ENCODE measurements at places on chromosomes 16 and 17.

DNA sequence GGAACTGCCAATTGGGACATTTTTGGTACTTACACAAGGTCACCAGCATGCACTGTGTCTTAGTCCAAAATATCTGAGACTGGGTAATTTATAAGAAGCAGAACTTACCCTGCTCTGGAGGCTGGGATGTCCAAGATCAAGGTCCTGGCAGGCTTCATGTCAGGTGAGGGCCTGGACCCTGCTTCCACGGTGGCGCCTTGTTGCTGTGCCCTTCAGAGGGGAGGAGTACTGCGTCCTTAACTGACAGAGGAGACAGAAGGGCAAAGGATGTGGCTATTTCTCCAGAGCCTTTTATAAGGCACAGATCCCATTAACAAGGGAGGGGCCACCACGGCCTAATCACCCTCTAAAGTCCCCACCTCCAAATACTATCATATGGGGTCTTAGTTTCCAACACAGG, 178.9 kb downstream of the C16orf95 start:
- DNase-seq = no peak

DNA sequence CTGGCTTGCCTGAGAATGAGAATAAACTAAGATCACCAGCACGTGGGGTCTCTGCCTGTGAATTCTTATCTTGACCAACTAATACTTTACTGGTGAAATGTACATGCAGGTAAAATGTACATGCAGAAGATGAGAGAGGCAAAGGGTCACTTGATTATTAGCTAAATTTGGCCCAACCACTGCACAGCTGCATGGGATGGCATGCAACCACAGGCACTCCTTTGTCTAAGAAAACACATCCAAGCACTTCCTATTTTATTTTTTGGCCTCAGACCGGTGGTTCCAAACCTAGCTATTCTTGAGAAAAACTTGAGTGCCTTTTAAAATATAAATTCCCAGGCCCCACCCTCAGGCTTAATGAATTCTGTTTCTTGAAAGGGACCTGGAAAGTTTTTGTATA, 77.9 kb downstream of the SYCE1L start:
- no peak for DNase-seq

DNA sequence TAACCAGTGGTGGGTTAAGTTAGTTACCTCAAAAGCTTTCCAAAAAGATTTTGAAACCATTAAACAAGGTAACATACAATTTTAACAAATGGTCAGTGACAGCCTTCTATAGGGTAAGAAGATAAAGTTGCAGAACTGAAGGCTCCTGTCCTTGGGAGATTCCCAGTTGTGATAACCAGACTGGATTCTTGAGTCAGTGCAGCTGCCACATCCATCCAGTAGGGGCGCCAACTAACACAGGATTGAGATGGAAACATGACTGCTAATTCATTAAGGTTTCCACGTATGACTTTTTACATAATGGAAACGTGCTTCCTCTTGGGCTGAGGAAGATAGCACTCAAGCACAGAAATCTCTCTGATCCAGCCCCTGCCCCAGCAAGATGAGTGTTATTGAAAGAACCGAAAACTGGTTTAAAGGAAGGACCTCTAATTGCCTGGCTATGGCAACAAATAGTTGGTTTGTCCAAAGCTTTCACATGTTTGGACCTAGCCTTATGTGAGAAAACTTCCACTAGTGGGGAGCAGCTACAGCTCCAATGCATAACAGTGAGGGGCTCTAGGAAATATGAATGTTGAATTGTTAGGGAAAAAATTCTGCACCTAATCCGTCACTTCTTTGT, 269.8 kb upstream of the MYOCD start:
- no peak for DNase-seq

GRCh38 chr17:82623707-82624106, 24.5 kb downstream of the WDR45B start:
- no peak for DNase-seq

GRCh38 chr17:12046786-12047185, 26.1 kb downstream of the MAP2K4 start:
- no peak for DNase-seq

GRCh38 chr17:77245162-77245926, 104.6 kb downstream of the SEC14L1 start:
- DNase-seq = no peak

DNA sequence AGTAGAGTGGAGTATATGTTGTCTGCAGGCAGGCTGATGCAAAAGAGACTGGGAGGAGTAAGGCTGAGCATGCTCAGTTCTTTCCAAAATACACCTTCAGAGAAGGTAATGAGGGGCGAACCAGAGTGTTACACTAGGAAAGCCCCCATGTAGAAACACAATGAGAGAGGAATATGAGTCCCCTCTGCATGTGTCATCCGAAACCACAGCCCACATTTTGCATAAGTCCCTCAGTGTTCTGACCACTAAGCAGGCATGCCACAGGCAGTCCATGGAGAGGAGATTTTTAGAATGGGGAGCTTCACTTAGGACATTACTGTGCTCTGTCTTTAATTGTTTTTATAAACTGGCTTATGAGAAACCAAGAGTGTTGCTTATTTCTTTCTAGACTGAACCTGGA, 32.0 kb downstream of the SLC6A2 start:
- no peak for DNase-seq

DNA sequence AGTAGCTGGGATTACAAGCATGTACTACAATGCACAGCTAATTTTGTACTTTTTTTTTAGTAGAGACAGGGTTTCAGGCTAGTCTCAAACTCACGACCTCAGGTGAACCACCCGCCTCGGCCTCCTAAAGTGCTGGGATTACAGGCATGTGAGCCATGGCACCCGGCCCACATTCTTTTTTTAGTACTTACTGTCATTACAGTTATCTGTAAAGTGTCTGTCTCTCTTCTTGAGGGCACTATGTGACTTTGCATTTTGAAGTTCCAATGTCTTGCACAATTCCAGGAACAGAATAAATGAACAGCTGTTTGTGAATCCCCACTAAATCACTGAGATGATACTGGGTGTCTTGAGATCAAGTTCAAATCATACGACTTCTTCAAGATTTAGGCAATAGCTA, 1540.3 kb downstream of the CDH11 start:
- DNase-seq = no peak

- DNase-seq = no peak
Measured at GRCh38 chr17:8231701-8232100, 16.2 kb downstream of the CTC1 start.

GRCh38 chr17:19753661-19754463, 5.8 kb upstream of the ALDH3A1 start:
- DNase-seq = no peak

GRCh38 chr17:39305978-39306377, 80.2 kb upstream of the STAC2 start:
- no peak for DNase-seq

- DNase-seq = no peak
Measured at GRCh38 chr16:3480901-3481695, 14.2 kb downstream of the C16orf90 start.

DNA sequence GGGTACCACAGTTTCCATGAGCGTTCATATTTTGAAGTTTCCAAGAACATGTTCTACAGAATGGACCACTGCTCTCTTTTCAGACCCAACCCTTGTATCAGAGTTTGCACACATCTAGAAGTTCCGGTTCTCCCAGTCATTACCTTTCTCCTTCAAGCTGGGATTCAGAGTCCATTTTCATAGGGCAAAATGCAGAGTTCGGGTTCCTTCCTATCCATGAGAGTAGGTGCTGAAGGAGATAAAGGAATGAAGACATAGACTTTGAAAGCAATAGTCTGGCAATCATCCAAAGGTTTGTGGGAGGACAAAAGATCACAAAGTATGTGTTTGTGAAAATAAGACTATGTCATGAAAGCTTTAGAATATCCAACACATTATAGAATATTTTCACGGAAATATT, 699.6 kb downstream of the MAF start:
- no peak for DNase-seq

GRCh38 chr17:2967515-2967914, 95.9 kb downstream of the OR1D5 start:
- no peak for DNase-seq

DNA sequence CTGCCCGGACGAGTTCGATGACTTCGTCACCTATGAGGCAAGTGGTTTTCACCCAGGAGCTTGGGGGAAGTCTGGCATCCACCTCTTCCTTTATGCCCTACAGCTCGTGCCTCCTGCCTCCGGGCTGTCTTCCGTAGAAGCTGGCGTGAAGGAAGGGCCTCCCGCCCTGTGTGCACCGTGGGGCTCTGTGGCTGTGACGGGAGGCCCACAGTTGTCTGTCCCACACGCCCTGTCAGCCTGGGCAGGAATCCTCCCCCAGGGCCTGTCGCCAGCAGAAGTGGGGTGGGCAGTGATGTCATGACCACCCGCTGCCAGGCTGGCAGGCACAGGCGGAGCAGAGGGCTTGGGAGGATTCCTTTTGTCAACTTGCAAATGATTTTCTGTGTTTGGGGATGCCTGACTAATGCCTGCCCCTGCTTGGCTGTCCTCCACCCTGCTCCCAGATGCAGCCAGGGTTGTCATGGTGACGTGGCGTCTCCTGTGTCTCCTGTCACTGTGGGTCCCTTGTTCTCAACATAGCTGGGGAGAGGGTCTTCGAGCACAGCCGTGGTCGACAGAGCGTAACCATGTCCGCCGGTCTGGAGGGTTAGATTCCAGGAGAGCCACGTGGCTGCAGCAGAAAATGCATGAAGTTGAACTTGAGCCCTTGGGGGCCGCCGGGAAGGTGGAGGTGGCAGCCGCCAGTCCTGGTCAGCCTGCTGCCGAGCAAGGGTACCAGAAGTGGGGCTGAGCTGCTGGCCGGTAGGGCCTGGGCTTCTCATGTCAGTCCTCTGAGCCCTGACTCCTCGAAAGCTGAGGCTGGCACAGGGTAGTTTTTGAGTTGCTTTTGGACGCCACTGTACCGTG, 46.1 kb downstream of the RAB11FIP3 start:
- no peak for DNase-seq

DNA sequence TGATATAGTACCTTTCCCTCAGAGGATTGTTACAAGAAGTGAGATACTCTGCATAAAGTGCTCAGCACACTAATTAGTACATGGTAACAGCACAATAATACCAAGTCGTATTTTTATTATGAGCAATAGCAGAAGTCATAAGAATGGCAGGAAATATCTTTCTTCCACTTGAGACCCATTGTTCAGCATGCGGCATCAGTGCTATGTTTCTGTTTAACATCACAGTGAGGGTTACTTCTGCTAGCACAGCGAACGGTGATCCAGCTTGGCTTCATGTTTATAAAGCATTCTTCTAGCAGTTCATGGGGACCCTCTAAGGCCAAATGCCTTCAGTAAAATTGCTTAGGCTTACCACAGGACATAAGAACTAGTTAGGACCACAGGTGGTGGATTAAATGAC, 83.1 kb downstream of the MYO1D start:
- DNase-seq = no peak

DNA sequence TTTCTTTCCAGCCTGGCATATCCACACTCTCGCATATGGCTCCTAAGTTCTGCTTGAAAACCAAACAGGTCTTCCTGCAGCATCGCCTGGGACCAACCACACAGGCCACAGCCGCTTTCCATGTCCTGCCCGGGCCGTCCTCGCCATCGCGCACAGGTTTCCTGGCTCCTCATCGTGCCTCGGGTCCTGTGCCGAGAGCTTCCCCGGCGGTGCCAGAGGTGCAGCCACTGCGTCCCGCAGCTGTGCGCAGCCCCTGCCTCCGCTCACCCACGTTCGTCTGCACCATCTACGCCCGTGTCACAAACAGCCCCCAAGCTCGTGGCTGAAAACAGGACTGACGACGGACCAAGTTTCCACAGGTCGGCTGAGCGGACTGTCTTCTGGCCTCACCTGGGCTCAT, 6.3 kb upstream of the ZFPM1 start:
- DNase-seq = no peak

GRCh38 chr16:4409081-4409932, 7.1 kb downstream of the CORO7 start:
- no peak for DNase-seq

GRCh38 chr17:64297467-64298088, 34.5 kb upstream of the TEX2 start:
- DNase-seq = no peak

GRCh38 chr17:47640076-47640475, 9.6 kb upstream of the KPNB1 start:
- DNase-seq = no peak

GRCh38 chr17:21530311-21530710, 154.2 kb downstream of the KCNJ12 start:
- DNase-seq = no peak

GRCh38 chr17:49848739-49849138, 870 bp upstream of the TAC4 start:
- DNase-seq = no peak

- DNase-seq = no peak
Measured at GRCh38 chr17:29158488-29159275, 21.5 kb downstream of the MYO18A start.

GRCh38 chr17:78238823-78239488, 7.5 kb downstream of the TMEM235 start:
- DNase-seq = no peak

DNA sequence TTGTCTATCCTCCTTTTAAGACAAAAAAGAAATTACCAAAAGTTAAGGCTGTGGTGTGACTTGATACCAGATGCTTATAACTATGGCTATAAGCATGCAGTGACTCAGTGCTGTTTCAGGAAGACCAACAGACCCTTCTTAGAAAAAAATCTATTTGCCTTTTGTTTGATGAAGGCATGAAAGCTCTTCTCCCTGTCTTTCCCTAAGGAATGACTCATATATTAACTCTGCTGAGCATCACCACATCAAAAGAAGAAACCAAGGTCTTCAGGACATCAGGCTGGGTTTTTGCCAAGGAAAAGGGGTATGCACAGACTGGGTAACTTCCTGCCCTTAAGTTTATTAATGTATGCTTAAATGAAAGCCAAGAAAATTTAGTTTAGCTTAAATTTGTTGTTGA, 47.1 kb downstream of the VMP1 start:
- peak; percentile 41 for DNase-seq

GRCh38 chr17:70938336-70938735, 769.0 kb downstream of the KCNJ2 start:
- no peak for DNase-seq

- no peak for DNase-seq
Measured at GRCh38 chr17:3890878-3891219, 2.0 kb downstream of the CAMKK1 start.

GRCh38 chr17:43532581-43532980, 13.6 kb downstream of the ETV4 start:
- DNase-seq = no peak

DNA sequence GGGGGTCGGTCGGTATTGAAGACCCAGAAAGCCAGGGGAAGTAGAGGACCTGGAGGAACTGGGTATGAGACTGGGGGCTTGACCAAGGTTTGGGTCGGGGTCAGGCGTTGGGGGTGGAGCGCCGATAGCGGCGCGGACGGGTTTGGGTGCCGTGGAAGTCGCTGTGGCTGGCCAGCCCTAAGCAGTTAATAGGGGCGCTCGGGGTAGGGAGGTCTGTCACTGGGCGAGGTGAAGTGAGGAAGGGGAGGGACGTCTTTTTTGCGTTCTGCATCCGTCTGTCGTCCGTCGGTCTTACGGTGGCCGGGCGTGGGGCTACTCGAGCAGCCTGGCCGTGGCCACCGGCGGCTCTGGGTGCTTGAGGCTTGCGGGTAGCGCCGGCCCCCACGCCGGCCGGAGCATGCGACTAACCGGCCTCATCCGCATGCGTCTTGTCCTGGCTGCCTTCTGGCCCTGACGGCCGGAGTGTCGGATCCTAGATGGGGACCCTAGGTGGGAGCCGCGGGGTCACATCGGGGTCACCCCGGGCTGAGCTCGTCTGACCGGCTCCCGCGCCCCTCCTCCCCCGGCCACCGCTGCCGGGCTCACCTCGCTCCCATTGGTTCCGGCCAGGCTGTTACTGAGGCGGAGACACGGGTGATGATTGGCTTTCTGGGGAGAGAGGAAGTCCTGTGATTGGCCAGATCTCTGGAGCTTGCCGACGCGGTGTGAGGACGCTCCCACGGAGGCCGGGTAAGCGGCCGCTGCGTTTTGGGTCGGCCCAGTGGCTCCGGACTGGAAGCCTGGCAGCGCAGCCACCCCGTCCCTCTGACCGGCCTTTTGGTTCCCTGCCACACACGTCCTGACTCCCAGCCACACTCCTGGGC, 10.3 kb upstream of the TMEM88 start:
- DNase-seq = peak; percentile 89

All from stimulated activated CD4-positive, alpha-beta T cell treated with anti-CD3 and anti-CD28 coated beads, Interleukin-4, amount 100 ng/mL, for 24 hours (primary cell).